Naive B cell (primary cell): ENCODE measurements at places on chromosomes 16 and 17.

DNA sequence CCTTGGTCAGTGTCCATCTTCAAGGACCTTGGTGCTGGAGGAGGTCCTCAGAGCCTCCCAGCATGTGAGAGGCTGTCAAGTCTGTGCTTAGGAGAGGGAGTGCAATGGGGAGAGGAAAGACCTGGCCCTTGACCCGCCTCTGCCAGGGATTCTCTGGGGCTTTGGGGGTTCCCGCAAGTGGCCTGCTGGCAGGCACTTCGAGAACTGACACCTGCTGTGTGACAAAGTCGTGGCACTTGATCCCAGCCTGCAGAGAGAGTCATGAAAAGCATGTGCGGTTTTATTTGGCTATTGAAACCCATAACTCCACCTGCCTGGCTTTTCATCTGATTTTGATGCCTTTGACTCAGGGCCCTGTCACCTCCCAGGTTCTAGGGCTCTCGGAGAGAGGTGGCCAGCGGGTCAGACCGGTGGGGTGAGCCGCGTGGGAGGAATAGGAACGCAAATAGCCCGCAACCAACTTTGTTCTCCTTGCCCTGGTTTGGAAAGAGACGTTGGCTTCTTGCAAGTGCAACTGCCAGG, 42.8 kb upstream of the GSE1 start:
- peak; percentile 26 for DNase-seq

GRCh38 chr17:41535764-41536481, 7.8 kb upstream of the KRT19 start:
- no peak for DNase-seq

DNA sequence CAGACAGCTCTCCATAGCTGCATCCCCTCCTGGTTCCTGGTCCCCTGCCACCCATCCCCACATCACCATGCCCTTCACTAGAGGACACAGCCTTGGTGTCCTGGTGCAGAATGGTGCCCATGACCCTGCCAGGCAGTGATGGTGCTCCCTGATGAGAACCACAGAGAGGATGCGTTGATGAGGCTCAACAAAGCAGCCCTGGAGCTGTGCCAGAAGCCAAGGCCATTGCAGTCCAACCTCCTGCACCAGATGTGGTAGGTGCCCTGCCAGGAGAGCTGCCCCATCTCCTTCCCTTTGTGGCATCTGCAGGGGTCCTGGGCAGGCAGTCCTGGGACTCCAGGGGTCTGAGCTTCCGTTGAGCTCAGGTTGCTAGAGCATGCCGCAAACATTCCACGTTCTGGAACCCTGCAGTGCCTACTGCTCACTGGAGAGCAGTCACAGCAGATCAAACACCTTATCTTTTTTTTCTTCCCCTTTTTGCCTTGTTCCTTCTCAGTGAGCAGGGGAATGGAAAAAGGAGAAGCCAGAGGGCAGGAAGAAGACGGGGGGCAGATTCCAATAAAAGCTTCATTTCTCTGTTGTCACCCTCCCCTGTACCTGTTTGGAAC, 5.3 kb upstream of the EPN3 start:
- DNase-seq, result no peak

- DNase-seq, result no peak
These were observed 140.2 kb upstream of the ADAMTS18 start for GRCh38 chr16:77574867-77575624.

DNA sequence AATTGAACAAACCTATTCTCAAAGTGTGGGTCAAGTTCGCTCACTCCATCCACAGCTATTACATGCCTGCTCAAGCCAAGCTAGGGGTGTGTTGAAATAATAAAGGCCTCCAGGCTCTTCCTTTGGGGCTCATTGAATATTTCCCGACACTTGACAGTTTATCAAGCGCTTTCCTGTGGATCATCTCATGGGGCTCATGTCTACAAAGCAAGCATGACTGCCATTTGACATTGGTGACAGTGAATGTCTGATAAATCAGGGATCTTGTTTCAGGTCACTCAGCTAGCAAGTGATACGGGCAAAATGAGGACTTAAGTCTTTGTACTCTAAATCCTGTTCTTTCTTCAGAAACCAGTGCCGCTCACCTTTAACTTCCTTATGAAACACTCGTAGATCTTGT, 542.6 kb downstream of the TOX3 start:
- no peak for DNase-seq

- no peak for DNase-seq
These were observed 28.5 kb upstream of the KDM8 start for GRCh38 chr16:27174798-27175197.

DNA sequence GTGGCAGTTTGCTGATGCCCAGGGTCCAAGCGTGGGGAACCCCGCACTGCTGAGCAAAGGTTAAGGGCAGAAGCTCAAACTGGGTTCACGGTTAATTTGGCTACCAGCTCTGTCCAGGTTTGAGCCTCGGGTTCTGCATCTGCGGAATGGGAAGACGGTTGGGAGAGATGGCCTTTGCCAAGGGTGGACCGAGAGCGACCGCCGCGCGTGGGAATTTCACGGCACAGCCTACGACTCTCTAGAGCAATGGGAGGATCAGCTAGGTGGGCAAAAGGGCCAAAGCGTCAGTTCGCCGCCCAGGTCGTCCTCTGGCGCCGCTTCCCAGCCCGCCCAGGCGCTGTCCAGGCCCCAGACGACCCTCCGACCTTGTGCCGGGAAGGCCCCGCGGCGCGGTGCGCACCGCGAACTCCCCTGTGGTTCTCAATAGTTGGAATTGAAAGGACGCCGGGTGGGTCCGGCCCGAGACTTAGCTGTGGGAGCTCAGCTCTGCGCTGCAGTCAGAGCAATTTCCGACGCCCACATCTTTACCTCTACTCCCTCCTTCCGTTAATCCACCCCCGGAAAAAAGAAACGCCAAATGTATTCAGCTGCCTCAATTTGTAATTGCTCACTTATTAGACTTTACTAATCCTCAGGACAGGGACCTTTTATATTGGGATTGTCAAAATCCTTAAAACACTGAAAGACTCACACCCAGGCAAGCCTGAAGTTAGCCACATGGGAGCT, 2.5 kb upstream of the HS3ST3B1 start:
- no peak for DNase-seq

DNA sequence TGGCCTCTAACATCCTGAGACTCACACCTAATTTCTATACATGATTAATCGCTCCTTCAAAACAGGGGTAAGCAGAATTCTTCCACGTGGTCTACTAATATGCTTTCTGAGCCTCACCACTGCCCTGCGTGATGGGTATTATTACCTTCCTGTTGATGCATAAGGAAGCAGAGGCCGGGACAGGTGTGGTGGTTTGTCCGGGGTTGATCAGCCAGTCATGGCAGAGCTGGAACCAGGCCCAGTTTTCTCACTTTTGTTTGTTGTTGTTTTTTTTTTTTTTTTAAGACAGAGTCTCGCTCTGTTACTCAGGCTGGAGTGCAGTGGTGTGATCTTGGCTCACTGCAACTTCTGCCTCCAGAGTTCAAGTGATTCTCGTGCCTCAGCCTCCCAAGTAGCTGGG, 31.2 kb downstream of the RNF135 start:
- DNase-seq, result no peak
